ENCODE measurements at places on chromosomes 7 and 10.

GRCh38 chr7:89085580-89085979, 290.0 kb upstream of the TEX47 start:
- no peak for DNase-seq

GRCh38 chr7:69342154-69342884, 256.0 kb upstream of the AUTS2 start:
- no peak for DNase-seq

GRCh38 chr7:29292886-29293658, 98.5 kb downstream of the CHN2 start:
- DNase-seq: no peak

GRCh38 chr10:70928140-70928539, 39.8 kb upstream of the PCBD1 start:
- DNase-seq: no peak

- DNase-seq: no peak
These were observed 8.6 kb upstream of the ZMIZ2 start for GRCh38 chr7:44740055-44740454.
